ENCODE measurements at places on chromosomes 3 and 15. TPM values are rescaled to one million over a fixed set of nuclear protein-coding genes. Genes with fewer than 3 reads are reported as not detected.

- DNase-seq: no peak
Measured at GRCh38 chr15:42329161-42329560, 30.1 kb upstream of the CAPN3 start.

- no peak for DNase-seq
Measured at GRCh38 chr3:62823461-62824050, 51.7 kb downstream of the CADPS start.

DNA sequence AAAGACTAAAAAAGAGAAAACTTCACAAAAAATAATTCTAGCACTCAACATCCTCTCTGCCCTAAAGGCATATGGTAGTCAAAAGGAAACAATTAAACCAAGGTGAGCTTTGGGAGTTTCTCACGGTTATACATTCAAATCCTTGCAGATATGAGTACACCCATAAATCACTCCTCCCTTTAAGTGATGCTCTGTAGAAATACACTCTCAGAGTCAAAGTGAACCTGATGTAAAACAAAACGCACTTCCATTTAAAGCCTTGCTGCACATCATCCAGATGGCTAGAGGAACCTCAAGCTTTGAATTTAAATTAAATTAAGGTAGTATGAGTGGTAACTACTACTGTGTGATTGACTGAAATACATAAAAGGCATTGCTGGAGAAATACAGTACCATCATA, 36.0 kb upstream of the AADAC start:
- no peak for DNase-seq

DNA sequence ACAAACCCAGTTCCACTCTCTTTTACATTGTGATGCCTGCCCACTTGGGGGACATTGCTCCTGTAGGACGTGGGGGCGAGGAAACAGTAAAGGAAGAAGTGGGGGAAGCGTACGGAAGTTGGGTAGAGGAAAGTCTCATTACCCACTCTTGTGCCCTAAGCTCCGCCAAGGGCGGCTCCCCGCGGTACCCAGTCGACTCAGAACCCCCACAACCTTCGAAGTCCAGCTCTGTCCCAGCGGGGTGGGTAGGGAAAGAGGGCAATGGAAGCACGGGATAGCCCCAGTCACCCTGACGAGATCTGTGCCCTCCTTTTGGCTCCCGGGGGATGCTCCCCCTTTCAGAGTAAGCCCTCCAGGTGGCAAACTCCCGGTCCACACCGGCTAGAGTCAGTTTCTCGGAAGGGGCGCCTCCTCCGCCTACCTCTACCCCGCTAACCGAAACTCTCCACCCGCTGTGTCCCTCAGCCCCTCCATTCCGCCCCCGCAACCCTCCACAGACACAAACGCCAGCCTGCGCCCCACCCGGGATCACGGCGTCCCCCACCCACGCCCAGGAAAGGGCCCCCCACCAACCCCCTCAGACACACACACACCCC, 527 bp downstream of the CSNK1G1 start:
- DNase-seq: peak; percentile 38

DNA sequence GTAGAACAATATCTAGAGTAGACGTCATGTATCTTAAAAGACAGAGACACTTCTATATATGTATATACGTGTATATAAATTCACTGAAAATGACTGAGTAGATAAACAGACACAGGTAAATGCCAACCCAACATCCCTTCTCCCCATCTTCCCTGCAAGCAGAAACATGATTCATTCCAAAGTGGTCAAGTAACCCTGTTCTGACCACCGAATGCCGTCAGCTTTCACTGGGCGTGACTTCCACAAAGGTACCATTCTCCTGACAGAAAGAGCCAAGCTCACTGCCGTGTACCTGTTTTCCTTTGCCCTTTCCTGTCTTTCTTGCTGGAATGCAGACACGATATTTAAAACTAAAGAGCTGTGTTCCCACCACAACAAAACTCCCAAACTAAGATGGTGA, 76.7 kb downstream of the TAFA4 start:
- no peak for DNase-seq

GRCh38 chr3:105821433-105821832, 47.4 kb downstream of the CBLB start:
- no peak for DNase-seq

- DNase-seq: peak; percentile 13
Measured at GRCh38 chr3:143040261-143040879, 39.0 kb downstream of the U2SURP start.

DNA sequence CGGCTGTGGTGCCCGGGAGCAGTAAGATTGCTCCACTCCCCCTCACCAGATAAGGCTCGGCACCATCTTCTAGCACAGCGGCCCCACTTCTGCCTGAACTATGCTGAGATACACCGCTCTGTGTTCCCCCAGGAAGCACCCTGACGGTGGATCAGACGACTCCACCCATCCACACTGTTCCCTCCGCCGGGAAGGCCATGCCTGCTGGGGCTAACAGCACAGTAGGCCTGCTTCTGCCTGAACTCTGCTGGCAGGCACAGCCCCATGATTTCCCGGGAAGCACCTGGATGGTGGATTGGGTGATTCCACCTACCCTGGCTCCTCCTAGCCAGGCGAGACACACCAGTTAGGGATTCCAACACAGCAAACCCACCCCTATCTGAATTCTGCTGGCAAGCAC, 36.3 kb upstream of the PPM1L start:
- DNase-seq: no peak

DNA sequence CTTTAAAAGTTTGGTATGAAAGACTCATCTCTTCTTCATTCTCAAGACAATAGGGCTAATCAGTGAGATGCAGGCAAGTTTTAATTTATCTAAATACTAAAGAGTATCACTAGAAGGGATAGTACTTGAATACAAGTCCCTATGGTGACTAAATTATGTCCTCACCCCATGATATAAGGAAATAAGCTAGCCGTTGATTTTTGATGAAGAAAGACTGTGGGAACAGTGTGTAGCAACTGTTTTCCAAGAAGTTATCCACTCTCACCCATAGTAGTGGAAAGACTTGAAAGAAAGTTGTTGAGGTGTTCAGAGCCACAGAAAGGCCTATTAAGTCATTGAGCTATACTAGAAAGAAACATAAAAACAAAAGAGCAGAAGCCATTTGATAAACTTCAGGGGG, 36.7 kb downstream of the PIK3CA start:
- DNase-seq: no peak

- DNase-seq: no peak
Measured at GRCh38 chr3:120864541-120864940, 43.5 kb upstream of the STXBP5L start.

Gene PCOLCE2
- total RNA-seq: not detected

Gene KLHL18
- 53.1 TPM for total RNA-seq

Gene DNAH1
- total RNA-seq: 3.8 TPM

Gene EXD1
- not detected for total RNA-seq

Gene ABI3BP
- 76.1 TPM for total RNA-seq

Gene TASOR
- 78.4 TPM for total RNA-seq

Gene GABRA5
- total RNA-seq: not detected
